ENCODE measurements at places on chromosomes 7 and 10. TPM values are rescaled to one million over a fixed set of nuclear protein-coding genes. Genes with fewer than 3 reads are reported as not detected.

The SUN3 gene
- 0.99 TPM for total RNA-seq

The TAS2R39 gene
- total RNA-seq, result not detected

DNA sequence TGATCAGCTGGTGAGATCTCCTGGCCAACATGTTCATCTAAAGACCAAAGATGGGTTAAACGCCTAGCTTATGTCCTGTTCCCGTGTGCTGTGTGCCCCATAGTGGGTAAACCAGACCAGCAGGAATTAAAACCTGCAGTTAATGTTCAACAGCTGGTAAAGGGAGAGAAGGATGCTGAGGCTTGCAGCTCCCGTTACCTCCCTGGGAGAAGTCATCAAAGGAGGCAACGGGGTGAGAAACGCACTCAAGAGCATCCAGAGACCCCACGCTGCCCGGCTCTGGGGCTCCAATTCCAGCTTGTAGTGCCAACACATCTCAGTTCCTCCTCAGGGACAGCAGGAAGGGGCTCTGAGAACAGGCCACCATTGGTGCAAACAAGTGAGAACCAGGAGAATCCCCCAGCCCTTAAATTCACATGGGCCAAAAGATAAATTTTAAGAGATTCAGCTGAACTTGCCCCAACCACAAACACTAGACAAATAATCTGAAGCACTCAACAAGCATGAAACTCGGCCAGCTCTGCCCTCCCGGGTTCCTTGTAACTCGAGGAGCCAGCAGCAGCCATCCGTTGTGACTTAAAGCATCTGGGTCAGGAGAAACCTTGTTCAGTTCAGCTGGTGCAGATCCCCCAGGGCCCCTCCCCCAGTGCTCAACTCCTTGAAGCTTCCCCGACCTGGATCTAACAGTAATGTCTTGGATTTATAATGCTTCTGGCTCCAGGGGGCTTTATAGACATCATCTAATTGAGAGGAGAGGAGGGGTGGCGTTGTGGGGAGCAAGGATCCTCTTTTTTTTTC is 29.4 kb downstream of the FAM241B start:
- no peak for DNase-seq

GRCh38 chr7:11228515-11228914 is 254.8 kb downstream of the PHF14 start:
- DNase-seq, result no peak

GRCh38 chr10:36221101-36221500 is 579.0 kb upstream of the FZD8 start:
- no peak for DNase-seq

GRCh38 chr7:574661-575395 is 55.2 kb upstream of the PDGFA start:
- DNase-seq, result no peak

DNA sequence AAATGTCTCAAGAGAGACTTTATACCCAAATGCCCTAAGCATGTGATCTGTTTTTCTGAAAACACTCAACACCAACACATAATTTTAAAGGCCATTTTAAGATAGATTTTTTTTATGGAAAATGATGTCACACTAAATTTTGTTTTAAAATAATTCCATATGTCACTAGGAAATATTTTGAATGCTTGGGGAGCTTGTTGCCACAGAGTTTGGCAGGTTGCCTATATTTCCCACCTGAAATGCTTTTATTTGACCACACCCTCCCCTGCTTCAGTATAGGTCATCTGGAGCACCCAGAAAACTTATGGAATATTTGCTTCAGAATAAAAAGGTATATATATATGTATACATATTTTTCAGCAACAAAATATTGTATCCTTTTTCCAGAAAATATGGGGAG is 180.0 kb upstream of the ANK3 start:
- DNase-seq, result no peak
